ENCODE measurements at places on chromosomes 2 and 18.
A peak's percentile ranks its signal among the peaks of the same experiment; 100 is the strongest.

- DNase-seq, result peak; percentile 18
These were observed 163.5 kb downstream of the UXS1 start for GRCh38 chr2:106030287-106031268.

GRCh38 chr2:145481334-145481922 lies 961.5 kb upstream of the ZEB2 start:
- no peak for DNase-seq

DNA sequence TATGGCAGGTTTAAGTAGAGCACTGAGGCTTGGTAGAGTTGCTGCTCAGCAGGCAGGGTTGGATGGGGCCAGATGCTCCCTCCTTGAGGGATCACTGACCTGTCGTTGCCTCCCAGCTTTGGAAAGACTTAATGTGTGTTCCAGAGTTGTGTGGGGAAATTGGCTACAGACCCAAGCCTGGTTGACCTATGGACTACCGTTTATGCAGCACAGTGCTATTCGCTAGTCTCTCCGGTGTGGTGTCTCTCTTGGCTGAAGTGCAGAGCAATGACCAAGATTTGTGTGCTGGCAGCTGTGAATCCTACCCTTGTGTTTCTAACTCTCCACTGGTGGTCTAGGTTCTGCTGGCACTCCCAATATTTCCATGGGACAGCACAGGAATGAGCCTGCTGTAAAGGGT lies 29.8 kb upstream of the SLC4A10 start:
- no peak for DNase-seq

- no peak for DNase-seq
These were observed 51.5 kb downstream of the ETAA1 start for GRCh38 chr2:67448648-67449047.

DNA sequence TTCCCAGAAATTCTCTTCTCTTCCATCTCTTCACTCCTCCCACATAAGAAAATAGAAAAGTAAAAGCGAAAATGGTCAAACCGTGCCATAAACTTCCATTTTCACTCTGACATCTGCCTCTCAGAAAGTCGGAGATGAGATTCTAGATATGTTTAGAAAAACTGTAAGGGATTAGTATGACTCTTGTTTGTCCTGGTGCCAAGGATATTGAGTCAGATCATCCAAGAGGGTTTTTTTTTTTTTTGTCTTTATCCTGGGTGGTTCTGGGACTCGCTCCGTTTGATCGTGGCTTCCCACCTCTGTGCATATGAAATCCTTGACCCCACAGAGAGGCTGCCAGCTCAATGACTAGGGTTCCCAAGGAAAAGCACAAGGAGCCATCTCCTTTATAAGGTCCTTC lies 17.3 kb downstream of the EN1 start:
- no peak for DNase-seq
